ENCODE measurements at places on chromosomes 11 and 22. TPM values are rescaled to one million over a fixed set of nuclear protein-coding genes. Genes with fewer than 3 reads are reported as not detected.

Gene MS4A1
- total RNA-seq, result not detected

Gene UBQLN3
- not detected for total RNA-seq

Gene SOX6
- not detected for total RNA-seq

Gene OR51B2
- not detected for total RNA-seq

Gene RTN4R
- 9.3 TPM for total RNA-seq

Gene GLB1L2
- 2.1 TPM for total RNA-seq

Gene CSRP3
- not detected for total RNA-seq

Gene CHEK1
- 34.4 TPM for total RNA-seq

Gene OR8D1
- not detected for total RNA-seq

Gene MS4A14
- not detected for total RNA-seq

Gene SEPTIN5
- 7.7 TPM for total RNA-seq

Gene PDGFD
- 9.4 TPM for total RNA-seq

Gene ATP5MG
- total RNA-seq, result 175 TPM

Gene CCDC73
- total RNA-seq, result 0.06 TPM

Gene POU2AF3
- 0.94 TPM for total RNA-seq

Gene NRIP3
- 1.1 TPM for total RNA-seq

Gene SCARF2
- total RNA-seq, result 0.92 TPM

Gene UPK2
- total RNA-seq, result 0.53 TPM

Gene OR6A2
- not detected for total RNA-seq

Gene RAPSN
- total RNA-seq, result 0.21 TPM
